ENCODE measurements at places on chromosomes 7 and 10. TPM values are rescaled to one million over a fixed set of nuclear protein-coding genes. Genes with fewer than 3 reads are reported as not detected.
A peak's percentile ranks its signal among the peaks of the same experiment; 100 is the strongest.

GRCh38 chr10:5616836-5617235, 49.6 kb downstream of the ASB13 start:
- DNase-seq, result no peak

- no peak for DNase-seq
Measured at GRCh38 chr7:111521660-111522059, 40.6 kb downstream of the IMMP2L start.

DNA sequence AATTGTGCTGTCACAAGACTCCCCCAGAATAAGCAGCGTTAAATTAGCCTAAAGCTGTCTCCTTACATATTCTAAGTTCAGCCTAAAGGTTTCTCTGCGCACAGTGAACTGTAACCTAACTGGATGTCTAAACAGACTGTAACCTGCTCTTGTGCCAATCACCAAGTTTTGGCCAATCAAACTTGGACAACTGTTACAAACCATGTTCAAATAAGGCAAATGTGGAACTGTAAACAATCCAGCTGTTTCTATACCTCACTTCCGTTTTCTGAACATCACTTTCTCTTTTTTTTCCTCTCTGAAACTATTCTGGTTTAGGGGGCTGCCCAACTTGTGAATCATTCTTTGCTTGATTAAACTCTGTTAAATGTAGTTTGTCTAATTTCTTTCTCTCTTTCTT, 252.2 kb upstream of the HABP2 start:
- DNase-seq, result no peak

DNA sequence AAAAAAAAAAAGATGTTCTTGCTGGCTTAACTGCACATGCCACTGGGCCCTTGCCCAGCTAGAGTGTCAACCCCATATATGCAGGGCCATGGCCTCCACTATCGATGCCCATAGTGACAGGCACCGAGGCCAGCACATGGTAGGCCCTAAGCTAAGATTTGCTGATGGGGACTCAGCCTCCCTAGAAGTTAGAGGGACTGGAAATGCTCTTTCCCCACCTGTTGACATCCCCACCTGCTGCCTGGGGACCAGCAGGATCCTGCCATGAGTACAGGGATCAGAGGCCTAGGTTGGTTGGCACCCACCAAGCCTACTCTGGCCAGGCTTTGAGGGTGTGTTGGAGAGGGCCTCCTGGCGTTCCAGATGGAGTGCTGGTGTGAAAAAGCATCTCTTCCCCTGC, 16.0 kb upstream of the SLC18A2 start:
- no peak for DNase-seq

- peak; percentile 89 for DNase-seq
Measured at GRCh38 chr10:77409697-77410471, 227.7 kb downstream of the KCNMA1 start.

Gene MPP7
- polyA plus RNA-seq, result 16.2 TPM

Gene LAMB1
- polyA plus RNA-seq, result 271 TPM

Data from large intestine (tissue), 12 donors.